ENCODE measurements at places on chromosomes 12 and 14. TPM values are rescaled to one million over a fixed set of nuclear protein-coding genes. Genes with fewer than 3 reads are reported as not detected.

GRCh38 chr12:4857472-4858291 lies 52.0 kb upstream of the KCNA1 start:
- DNase-seq, result peak; percentile 86

The TCL1B gene
- total RNA-seq, result 5.6 TPM

DNA sequence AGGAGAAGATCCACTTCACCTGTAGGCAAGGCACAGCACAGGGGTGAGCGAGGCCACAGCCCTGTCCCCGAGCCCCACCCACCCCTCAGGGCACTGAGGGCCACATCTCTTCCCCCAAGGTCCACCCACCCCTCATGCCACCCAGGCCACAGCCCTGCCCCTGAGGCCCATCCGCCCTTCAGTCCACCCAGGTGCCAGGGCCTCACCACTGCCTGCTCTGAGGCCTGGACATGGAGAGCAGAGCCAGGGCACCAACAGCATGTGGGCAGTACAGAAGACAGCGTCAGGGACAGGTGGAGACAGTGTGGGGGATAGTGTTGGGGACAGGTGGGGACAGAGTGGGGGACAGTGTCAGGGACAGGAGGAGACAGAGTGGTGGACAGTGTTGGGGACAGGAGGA lies 138.3 kb downstream of the TMEM121 start:
- no peak for DNase-seq

DNA sequence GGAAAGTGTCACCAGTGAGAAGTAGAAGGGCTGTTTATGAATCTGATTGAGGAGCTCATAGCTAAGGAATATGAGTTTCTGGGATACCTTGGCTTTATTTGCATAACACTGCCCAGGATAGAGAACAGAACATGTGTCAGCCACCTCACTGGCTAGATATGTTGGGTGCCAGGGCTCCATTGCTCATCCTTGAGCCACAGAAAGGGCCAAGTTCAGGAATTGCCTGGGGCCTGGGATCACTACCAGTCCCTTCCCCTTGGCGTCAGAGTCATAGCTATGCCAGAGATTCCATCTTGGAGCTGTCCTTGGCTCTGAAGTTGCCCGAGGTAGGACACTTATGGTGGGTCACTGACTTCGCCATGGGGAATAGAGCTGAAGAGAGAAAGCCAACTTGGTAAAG lies 49.0 kb downstream of the IFT43 start:
- DNase-seq, result no peak

The BEST3 gene
- 2.1 TPM for total RNA-seq

- no peak for DNase-seq
Observed at GRCh38 chr14:24426912-24427536, 2.4 kb downstream of the CBLN3 start.

The C2CD5 gene
- 42.7 TPM for total RNA-seq

DNA sequence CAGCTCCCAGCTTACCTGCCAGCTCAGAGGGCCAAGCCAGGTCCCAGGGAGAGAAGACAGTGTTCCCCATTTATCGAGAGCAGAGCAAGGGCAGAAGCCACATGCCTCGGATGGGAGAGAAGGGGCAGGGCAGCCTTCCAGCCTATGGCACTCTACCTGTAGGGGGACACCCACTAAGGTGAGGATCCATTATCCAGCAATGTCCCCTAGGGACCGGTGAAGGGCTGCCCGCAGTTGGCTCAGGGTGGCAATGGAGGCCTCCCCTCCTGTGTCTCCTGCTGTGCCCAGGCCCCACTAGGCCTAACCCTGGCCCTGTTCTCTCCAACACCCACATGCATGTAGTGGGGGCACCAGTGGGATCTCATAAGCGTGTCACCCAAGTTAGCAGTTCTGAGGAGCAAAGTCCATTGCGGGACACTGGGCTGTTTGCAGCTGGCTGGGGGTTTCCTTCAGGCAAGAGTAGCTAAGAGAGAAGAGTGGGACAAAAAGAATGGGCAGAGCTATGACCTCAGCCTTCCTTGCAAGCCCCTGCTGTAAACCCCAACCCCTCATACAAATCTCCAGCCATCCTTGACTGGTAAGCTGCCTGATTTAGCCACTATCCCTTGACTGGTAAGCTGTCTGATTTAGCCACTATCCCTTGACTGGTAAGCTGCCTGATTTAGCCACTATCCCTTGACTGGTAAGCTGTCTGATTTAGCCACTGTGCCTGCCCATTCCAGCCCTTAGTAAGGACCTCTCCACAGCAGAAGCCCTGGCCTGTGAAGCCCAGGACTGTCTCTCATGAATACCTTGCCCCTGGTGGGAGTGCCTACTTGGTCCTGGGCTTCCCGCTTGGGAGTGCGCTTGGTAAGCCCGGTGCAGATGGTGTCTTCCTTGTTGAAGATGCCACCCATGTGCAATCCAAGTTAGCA lies 5.2 kb upstream of the ASB2 start:
- no peak for DNase-seq

DNA sequence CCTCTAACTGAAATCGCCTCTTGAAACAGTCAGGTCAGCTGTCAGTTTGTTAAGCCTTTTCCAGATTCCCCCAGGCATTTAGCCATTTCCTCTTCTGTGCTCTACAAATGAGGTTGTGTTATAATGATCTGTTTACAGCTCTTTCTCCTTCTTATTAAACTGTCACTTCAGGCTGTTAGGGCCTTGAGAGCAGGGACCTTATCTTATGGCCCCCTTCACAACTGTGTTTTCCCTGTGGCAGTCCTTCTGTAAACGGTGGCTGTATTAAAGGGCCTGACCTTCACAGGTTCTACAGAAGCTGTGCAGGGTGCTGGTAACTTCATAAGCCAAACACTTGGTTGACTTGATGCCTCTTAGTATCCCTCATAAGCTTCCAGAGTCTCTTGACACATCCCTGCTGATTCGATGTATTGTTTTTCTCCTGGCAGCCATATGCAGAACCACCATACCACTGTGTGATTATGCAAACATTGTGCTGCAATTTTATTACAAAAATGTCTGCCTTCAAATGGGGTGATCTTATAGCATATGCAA lies 104.7 kb downstream of the PLEKHA5 start:
- no peak for DNase-seq

The MAPK1IP1L gene
- total RNA-seq, result 146 TPM

The GPR132 gene
- total RNA-seq, result 2.5 TPM

DNA sequence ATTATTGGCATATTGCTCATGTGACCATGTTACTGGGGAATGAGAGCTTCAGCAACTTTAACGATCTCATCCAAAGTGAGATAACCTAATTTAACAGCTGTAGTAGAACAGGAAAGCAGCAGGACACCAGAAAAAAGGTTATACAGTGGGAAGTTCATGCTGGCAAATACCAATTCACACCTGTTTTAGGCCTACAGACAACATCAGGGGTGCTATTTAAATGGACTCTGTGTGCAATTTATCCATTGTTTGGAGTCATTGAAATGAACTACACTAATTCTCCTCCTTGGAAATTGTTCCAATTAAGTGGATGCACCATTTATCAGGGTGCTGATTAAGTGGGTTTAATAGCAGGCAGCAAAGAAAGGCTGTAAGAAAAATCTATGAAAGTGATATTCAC lies 424.4 kb upstream of the LMO3 start:
- DNase-seq, result no peak

DNA sequence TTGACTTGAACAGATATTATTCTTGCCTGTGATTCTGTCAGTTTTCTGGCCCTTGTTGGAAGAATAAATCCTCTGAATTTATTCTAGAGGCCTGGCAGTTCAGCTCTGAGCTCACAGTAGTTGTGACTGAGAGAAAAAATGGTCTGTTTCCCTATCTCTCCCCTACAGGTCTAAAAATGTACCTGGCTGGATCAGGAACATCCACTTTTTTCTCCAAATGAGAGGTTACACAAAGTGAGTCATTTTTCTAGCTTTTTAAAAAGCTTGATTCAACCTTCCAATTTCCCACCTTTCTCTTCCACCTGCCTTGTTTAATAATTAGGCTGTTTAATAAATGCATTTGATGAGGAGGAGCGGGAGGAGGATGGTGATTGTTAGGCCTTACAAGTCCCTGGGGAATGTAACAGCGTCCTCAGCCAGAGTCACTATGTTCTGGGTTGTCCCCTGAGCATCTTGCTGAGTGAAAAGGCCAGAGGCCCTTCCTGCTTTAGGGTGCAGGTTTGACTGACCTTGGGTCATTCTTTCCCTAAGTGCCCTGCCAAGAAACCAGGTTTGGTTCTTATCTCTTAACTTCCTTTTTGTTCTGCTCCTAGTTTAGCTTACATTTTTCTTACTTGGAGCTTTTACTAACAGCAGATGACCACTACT lies 91.7 kb upstream of the FUT8 start:
- no peak for DNase-seq

DNA sequence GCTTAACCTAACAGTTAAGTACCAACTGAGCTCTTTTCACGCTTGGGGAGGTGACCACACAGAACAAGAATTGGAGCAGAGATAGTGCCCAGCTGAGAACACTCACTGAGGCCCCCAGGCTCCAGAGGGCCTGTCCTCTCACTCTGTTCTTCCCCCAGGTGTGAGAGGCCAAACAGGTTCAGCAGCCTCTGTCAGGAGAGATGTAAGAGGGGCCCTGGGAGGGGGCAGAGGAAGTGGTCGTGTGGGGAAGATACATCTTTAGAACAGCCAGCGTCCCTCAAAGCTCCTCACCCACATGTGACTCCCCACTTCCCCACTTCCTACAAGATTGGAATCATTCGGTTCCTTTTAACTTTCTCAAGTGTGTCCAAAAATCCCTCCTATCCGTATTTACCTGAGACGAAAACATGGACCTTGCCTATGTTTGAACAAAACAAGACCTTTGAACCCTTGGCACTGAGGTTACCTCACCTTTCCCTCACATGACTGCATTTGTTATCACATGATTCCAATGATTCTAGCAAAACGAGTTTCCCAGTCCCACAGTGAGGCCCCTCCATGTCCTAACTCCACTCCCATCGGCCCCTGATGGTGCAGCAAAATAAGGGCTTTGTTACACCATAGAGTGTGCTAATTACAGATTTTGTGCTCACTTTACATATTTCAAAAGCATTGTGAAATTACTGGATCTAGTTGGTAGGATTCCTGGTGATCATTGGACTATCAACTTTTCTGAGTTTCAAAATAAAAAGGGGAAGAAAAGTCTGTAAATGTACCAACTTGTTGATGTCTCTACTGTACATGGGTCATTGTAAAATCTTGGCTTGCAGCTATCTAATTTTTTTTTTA lies 40.0 kb upstream of the PAPOLA start:
- no peak for DNase-seq

The TAC3 gene
- 2.9 TPM for total RNA-seq

All from testis (tissue), 5 donors.